ENCODE measurements at places on chromosomes 11 and 22.

- no peak for DNase-seq
These were observed 44.5 kb downstream of the RAB6A start for GRCh38 chr11:73716153-73717056.

DNA sequence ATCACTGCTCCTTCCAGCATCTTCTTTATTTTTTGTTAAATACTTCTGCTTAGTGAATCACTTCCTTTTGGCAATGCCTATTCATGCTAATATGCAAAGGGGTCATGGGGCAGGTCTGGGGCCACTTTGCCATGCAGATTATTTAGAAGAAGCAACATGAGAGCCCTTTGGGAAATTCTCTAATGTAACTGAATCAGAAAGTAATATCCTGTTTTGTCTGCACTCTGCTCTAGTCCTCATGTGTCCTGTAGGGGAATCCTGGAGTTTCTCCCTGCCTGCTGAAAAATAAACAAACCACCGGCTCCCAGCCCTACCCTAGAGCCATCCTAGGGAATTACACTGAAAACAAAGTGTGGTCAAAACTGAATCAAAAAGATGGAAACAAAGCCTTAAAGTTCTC, 176.5 kb upstream of the POU2AF2 start:
- no peak for DNase-seq

DNA sequence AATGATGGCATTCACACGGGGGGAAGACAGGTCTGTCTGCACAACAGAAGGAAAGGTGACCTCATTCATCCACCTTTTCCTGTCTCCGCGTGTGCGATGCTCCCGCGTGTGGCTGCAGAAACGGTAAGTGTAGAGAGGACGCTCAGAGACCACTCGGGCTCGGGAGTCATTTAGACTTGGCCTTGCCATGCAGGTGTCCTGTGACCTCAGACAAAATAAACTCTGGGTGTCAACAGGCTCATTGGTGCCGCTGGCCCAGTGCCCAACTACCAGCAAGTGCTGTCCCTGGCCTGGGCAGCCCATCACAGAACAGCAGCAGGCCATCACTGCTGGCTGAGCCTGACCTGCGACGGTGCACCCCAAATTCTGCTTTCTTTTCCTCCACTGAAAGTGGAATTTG, 48.1 kb upstream of the ARFGAP3 start:
- DNase-seq: no peak

DNA sequence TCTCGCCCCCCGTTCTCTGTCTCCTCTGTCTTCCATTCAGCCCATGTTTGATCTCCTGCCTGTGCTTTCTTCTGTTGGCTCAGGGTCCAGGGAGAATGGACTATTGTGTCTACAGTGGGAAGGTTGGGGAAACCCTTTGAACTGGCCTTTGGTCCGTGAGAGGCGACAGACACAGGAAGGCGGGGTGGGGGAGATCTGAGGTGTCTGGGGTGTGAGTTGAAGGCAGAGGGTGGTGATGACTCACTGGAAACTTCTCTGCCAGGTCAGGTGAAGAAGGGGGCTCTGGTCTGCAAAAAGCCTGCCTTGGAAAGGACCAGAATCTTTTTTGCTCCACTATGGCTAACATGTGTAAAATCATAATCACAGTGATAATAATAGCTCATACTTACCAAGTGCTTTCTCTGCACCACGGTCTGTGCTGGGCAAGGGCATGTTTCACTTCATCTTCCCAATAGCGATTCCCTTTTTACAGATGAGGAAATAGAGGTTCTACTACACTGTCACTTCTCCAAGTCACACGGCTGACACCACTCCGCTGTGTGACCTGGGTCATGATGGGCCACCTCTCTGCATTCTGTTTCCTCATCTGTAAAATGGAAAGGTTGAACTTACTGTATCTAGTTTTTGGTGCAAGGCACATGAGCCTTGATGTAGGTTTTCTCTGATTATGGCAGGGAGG, 99.8 kb upstream of the ALX4 start:
- DNase-seq: no peak

GRCh38 chr22:50115693-50116092, 25.9 kb downstream of the MOV10L1 start:
- DNase-seq: no peak

DNA sequence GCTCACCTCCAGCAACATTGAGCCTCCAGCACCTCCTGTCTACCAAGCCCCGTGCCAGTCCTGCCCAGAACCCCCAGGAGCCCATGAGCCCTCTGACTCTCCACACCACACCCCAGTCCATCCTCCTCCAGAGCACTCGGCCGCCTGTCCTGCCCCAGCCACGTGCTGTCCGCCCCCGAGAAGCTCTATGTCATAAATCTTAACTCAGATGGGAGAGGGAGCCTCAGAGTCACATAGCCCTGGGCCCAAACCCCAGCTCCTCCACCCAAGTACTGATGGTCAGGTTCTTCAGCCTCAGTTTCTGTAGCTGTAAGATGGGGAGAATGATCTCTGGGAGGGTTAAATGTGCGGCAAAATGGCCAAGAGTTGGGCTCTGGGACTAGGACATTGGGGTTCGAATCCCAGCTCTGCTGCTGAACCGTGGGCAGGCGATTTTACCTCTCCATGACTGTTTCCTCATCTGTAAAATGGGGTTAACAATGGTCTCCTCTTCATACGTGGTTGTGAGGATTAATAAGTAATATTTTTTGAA, 27.8 kb downstream of the CYTH4 start:
- no peak for DNase-seq

- DNase-seq: no peak
These were observed 15.4 kb downstream of the SLC3A2 start for GRCh38 chr11:62896049-62896448.

GRCh38 chr11:117835576-117835975, 11.0 kb upstream of the FXYD2 start:
- no peak for DNase-seq

- no peak for DNase-seq
These were observed 49.9 kb upstream of the SEPTIN5 start for GRCh38 chr22:19664406-19664805.

- no peak for DNase-seq
These were observed 164.3 kb downstream of the GUCY1A2 start for GRCh38 chr11:106853850-106854401.

- DNase-seq: no peak
These were observed 171.8 kb downstream of the SOX6 start for GRCh38 chr11:16184588-16184987.

GRCh38 chr11:46778416-46778815, 59.4 kb downstream of the F2 start:
- DNase-seq: no peak

DNA sequence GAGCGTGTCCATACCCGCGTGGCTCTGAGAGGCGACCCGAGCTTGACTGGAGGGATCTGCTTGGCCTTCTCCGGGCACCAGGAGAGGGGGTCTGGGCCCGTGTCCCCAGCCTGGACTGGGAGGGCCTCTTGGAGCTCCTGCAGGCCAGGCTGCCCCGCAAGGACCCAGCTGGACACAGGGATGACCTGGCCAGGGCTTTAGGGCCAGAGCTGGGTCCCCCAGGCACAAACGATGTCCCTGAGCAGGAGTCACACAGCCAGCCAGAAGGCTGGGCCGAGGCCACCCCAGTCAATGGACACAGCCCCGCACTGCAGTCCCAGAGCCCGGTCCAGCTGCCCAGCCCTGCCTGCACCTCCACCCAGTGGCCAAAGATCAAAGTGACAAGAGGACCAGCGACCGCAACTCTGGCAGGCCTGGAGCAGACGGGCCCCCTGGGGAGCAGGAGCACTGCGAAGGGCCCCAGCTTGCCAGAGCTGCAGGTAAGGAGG, 38.2 kb downstream of the TRIOBP start:
- no peak for DNase-seq

DNA sequence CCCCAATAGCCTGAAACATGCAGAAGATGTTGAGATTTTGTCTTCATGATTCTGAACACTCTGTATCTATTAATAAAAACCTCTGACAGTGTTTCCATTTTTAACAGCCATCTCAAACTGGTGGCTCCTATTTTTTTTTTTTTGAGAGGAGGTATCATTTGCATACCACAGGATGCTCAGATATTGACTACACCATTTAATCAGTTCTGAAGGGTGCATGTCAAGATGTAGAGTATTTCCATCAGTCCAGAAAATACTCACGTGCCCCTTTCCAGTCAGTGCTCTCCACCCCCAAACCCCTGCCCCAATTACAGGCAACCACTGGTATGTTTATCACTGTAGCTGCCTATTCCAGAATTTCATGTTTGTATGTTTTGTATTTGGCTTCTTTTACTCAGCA, 85.3 kb upstream of the SORL1-AS1 start:
- DNase-seq: no peak

DNA sequence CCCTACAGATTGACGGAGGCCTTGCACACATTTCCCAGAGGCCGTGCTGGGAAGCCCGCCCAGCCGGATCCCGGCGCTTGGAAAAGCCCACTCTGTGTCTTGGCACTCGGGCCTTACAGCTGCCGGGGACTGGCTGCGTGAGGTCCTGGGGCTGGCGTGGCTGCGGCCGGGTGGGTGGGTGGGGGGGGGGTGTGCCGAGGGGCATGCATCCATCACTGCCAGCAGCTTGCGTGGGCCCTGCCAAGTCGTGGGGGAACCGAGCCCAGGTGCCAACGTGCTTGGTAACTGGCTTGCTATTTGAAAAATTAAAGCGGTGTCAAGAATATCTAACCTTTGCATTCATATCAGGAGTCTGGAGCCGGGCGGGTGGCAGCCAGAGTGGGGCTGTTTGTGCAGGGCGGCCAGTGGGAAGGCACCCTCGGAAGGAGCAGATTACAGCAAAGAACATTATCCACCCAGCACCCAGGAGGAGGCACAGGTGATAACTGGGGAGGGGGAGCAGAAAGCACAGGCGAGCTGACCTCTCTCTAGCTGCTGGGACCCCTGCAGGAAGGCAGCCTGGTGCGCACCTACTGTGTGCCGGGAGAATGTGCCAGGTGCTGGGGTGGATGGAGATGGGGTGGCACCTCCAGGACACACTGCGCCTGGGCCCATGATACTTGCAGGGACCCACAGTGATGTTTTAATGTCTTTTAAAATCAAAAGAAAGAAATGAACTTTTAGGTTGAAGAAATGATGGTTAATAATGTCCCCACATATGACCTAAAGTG, 28.5 kb upstream of the SMIM38 start:
- DNase-seq: no peak

GRCh38 chr22:34567367-34567766, 498.6 kb upstream of the ISX start:
- DNase-seq: no peak

DNA sequence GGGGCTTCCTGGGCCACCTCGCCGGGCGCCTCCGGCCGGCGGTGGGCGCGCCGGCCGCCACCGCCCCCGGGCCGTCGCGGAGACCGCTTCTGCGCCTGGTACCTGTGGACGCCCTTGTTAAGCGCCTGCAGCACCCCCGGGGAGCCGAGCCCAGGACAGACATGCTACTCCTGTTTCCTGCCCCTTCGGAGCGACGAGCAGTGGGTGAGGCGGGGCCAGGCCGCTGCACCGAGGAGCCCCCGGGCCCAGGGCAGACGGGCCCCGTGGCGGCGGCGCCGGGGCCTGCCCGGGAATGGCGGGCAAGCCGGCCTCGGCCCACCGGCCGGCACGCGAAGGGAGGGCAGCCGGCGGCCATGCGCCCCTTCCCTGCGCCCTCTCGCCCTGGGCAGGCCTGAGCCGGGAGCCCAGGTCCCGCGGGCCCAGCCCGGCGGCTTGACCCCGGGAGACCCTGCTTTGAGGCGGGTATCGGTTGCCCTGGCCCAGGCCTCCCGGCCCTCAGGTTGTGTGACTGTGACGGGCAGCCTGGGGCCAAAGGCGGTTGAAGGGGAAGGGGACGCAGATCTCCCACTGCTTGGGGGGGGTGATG, 789 bp upstream of the KDM2A start:
- DNase-seq: no peak

DNA sequence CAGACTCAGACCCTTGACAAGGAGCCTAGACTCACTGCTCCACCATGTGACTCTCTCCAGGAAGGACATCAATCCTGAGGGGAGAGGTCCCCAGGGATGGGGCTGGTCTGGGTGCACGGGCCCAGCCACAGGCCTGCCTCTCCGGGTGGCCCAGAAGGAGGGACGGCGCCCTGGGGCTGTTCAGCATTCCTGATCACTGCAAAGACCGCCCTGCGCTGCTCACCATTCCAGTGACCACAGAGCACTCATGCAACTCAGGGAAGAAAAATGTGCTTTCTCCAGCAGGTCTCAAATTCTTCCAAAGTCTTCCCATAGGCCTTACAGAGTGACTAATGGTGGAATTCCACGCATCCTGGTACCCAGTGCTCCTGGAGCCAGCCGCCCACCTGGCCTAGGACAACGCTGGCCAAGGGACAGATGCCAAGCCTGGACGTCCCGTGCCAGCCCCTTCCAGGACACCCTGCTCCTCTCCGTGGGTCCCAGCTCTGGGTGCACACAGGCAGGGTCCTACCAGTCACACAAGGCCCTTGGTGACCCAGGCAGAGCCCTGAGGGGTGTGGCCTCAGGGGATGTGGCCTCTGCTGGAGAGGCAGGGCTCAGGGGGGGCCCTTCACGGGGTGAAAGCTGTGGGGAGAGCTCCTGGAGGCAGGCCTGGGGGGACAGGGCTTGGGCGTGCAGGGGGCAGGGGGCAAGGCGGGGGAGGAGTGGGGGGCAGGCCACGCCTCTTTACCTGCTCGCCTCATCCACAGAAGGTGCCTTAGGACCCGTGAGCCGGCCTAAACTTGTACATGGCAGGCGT, 178.8 kb downstream of the IGLL1 start:
- DNase-seq: no peak

- no peak for DNase-seq
These were observed 23.2 kb downstream of the SYT13 start for GRCh38 chr11:45262900-45263299.

GRCh38 chr22:50684501-50684900, 11.9 kb downstream of the SHANK3 start:
- no peak for DNase-seq

GRCh38 chr11:88404932-88405710, 67.6 kb upstream of the CTSC start:
- DNase-seq: no peak

DNA sequence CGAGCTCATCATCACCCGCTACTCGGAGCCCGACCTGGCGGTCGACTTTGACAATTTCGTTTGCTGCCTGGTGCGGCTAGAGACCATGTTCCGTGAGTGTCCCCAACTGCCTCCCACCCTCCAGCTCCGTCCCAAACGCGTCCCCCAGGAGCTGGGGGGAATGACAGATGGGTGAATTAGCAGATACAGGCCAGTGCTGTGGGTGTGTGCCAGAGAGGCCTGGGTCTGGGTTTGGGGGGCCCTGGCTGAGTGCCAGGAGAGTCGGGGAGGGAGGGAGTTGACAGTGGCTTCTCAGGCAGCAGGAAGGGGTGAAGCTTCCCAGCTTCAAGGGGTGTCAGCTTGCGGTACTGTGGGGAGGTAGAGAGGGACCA, 28.6 kb downstream of the CAPN1 start:
- no peak for DNase-seq

DNA sequence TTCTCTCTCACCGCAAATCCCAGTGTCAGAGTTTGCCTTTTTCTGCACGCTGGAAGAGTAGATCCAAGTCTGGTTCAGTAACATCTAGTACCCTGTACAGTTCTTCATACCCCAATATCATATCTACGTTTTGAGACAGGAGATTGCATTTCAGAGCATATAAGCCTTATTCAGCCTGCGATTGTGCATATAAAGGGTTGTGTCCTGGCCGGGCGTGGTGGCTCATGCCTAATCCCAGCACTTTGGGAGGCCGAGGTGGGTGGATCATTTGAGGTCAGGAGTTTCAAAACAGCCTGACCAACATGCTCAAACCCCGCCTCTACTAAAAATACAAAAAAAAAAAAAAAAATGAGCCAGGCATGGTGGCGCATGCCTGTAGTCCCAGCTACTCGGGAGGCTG, 104.9 kb downstream of the MTNR1B start:
- DNase-seq: no peak

Data from stimulated activated CD4-positive, alpha-beta T cell treated with anti-CD3 and anti-CD28 coated beads, Interleukin-12 subunit alpha, Interleukin-12 subunit beta, amount 100 ng/mL, for 48 hours (primary cell).